CMK (cell line): ENCODE measurements at places on chromosomes 2 and 18.

- DNase-seq: no peak
These were observed 392.7 kb upstream of the ID2 start for GRCh38 chr2:8289111-8289510.

GRCh38 chr18:46401486-46402070 lies 255.4 kb downstream of the LOXHD1 start:
- no peak for DNase-seq

DNA sequence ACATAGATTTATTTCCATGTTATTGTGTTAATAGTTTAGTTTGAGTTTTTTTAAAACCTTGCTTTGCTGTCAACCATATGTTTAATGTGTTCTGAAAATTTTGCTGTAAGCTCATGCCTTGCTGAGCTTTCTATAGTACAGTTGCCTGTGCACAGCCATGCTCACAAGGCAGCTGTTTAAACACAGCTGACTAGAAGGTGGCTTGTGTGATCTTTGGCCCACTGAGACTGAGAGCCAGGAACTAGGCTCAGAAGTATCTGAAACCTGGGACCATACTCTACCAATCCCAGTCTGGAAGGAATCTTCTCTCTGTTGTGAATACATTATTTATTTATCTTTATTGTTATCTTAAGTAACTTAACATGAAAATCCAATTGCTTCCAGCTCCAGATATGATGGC lies 350.5 kb downstream of the KIAA1328 start:
- DNase-seq: no peak

GRCh38 chr2:191436368-191437055 lies 191.3 kb downstream of the MYO1B start:
- no peak for DNase-seq

DNA sequence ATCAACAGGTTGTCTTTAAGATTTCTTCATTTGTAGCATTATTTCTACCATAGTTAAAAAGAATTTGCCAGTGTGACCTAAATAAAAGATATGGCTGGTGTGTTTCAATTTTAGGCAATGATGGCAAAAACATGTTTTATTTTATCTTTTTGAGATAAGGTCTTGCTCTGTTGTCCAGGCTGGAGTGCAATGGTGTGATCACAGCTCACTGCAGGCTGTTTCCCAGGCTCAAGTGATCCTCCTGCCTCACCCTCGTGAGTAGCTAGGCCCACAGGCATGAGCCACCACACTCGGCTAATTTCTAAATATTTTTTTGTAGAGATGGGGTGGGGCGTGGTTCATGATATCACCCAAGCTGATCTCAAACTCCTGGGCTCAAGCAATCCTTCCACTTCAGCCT lies 47.0 kb upstream of the COBLL1 start:
- DNase-seq: no peak

- DNase-seq: no peak
These were observed 63.6 kb upstream of the FZD5 start for GRCh38 chr2:207833251-207833751.

GRCh38 chr2:159285929-159286708 lies at the start of gene WDSUB1:
Gene WDSUB1 (minus strand): TSS chr2:159286703. CDS start chr2:159283069, 3,634 bp downstream.
- DNase-seq: no peak

DNA sequence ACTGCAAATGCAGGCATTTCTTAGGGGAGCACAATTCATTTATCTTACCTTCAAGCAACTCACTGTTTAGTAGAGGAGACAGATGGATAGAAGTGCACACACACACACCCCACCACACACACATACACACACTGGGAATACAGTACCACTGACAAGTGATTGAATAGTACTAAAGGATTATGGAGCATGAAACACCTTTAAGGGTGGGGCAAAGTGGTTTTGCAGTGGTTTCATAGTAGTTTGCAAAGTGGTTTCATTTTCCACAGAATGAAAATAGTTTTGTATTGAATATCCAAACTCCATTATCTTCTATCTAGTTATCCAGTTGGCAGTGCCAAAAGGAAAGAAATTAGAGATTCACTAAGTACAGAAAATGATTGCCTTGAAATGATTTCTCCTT lies 18.9 kb downstream of the KIF5C start:
- DNase-seq: no peak

GRCh38 chr2:203400805-203401585 lies 72.8 kb downstream of the ABI2 start:
- DNase-seq: no peak

DNA sequence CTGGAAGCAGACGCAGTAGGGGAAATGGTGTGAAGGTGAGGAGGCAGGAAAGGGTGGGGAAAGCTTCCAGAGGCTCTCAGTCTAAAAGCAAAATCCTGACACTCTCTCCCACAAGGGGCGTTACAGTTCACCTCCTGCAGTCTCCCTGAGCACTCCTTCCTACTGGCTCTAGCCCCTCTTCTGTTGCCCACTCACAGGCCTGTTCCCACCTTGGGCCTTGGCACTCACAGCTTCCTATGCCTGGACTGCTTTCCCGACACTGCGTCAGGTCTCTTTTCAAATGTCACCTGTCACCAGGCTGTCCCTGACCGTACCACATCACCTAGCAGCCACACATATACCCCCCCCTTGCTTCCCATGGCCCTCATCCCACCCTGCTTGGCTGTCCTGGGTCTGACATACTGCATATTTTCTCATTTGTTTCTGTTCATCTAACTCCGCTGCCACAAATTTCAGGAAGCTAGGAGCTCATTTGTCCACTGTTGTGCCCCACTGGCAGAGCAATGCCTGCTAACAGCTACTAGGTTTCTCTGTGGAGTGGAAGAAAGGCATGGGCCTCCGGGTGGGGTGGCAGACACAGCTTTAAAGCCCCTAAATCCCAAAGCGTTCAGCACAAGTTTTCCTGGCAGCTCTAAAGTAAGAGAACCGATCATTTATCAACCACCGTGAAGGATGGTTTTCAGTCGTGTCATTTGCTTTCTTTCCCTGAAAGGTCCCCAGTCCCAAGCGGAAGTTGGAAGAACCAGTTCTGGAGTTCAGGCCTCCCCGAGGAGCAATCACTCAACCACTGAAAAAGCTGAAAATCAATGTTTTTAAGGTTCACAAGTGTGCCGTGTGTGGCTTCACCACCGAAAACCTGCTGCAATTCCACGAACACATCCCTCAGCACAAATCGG lies 118.8 kb downstream of the ZNF532 start:
- no peak for DNase-seq

- no peak for DNase-seq
These were observed 35.7 kb upstream of the TAF4B start for GRCh38 chr18:26190506-26190905.

DNA sequence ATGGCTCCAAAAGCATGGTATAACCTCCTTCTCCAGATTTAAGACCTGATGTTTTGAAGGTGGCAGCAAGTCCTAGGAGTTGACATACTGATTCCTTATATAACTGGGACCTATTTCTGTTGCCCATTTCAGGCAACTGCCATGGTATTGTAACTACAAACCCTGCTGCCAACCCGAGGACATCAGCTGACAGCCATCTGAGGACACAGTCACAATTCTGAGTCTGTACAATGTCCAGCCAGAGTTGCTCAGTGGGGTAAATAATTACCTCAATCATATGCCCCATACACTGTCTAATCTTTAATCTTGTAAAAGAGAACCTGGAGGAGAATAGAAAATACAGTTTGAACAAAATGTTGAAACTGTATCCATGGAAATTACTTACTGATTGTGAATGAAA lies 8.7 kb upstream of the GAREM2 start:
- no peak for DNase-seq

GRCh38 chr18:57043241-57043640 lies 103.6 kb upstream of the BOD1L2 start:
- no peak for DNase-seq

- no peak for DNase-seq
These were observed 59.3 kb downstream of the HDLBP start for GRCh38 chr2:241256168-241256545.

- no peak for DNase-seq
These were observed 45.2 kb upstream of the GLS start for GRCh38 chr2:190835303-190835930.

DNA sequence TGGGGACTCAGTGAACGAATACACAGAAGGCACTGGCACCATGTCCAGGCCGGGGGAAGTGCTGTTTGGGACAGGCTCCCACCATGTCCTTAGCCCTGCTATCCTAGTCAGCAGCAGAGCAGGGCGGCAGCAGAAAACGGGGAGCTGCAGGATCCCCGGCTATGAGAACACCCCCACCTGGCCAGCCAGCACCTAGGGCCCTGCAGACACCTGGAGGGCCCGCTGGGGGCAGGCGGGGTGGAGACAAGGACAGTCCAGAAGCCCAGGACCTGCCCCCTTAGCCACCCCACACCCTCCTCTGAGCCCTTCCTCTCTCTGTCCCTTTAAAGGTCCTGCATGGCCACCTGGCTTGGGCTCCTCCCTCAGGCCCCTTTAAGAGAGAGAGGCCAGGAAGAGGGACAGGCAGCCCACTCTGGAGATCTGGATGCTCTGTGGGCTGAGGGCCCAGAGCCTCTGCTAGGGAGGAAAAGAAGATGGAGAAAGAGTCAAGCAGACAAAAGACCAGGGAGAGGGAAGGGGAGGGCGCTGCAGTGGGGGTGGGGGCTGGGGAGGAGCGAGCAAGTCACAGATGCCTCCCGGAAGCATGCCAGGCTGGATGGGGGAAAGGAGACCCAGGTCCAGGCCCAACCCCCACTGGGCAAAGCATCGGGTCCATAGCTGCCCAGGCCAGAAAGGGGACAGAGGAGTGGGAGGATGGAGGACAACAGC lies 48.6 kb downstream of the BIN1 start:
- no peak for DNase-seq

GRCh38 chr2:41896186-41896846 lies 151.5 kb upstream of the PKDCC start:
- no peak for DNase-seq
